ENCODE measurements at places on chromosomes 5 and 9.

- DNase-seq, result no peak
Measured at GRCh38 chr5:111743988-111744387, 13.0 kb downstream of the NREP start.

GRCh38 chr5:146521403-146522106 lies 5.6 kb upstream of the GPR151 start:
- no peak for DNase-seq

DNA sequence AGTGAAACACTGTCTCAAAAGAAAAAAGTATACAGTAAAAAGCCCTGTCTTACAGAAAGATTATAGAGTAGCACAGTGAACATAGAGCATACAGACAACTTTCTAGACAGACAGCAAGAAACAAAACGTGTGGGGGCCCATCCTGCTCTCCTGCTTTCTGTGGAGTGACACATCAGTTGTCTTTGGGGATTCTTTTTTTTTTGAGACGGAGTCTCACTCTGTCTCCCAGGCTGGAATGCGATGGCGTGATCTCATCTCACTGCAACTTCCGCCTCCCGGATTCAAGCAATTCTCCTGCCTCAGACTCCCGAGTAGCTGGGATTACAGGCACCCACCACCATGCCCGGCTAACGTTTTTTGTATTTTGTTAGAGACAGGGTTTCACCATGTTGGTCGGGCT lies 14.9 kb downstream of the CDHR2 start:
- no peak for DNase-seq

GRCh38 chr5:67234671-67235176 lies 38.1 kb upstream of the CD180 start:
- no peak for DNase-seq

GRCh38 chr5:7016999-7017747 lies 303.9 kb downstream of the TENT4A start:
- no peak for DNase-seq

- DNase-seq, result no peak
Measured at GRCh38 chr5:156379206-156379605, 52.2 kb downstream of the SGCD start.

DNA sequence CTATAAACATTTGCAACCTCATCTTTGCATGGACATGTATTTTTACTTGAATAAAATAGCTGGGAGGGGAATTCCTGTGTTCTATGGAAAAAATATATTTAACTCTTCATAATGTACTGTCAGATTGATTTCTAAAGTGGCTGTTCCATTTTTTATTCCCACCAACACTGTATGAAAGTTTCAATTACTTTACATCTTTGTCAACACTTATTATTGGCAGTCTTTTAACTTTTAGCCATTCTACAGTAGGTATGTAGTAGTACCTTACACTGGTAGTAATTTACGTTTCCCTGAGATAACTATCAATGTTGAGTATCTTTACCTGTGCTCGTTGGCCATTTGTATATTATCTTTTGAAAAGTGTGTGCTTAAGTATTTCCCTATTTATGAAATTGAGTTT lies 429.7 kb downstream of the KIAA0825 start:
- no peak for DNase-seq
